ENCODE measurements at places on chromosomes 13 and 19. TPM values are rescaled to one million over a fixed set of nuclear protein-coding genes. Genes with fewer than 3 reads are reported as not detected.

PNMA8A gene
- total RNA-seq, result 16.4 TPM

SBK2 gene
- not detected for total RNA-seq

THSD1 gene
- 45.2 TPM for total RNA-seq

APLP1 gene
- 58.7 TPM for total RNA-seq

Measured in Caki2 (cell line).